Sciatic nerve (tissue), 2 donors: ENCODE measurements at places on chromosomes 5 and 9. TPM values are rescaled to one million over a fixed set of nuclear protein-coding genes. Genes with fewer than 3 reads are reported as not detected.

Gene BAAT
- not detected for total RNA-seq

Gene TARS1
- total RNA-seq = 74.4 TPM

Gene RASGRF2
- 63.8 TPM for total RNA-seq

Gene TMEM252
- total RNA-seq = not detected

DNA sequence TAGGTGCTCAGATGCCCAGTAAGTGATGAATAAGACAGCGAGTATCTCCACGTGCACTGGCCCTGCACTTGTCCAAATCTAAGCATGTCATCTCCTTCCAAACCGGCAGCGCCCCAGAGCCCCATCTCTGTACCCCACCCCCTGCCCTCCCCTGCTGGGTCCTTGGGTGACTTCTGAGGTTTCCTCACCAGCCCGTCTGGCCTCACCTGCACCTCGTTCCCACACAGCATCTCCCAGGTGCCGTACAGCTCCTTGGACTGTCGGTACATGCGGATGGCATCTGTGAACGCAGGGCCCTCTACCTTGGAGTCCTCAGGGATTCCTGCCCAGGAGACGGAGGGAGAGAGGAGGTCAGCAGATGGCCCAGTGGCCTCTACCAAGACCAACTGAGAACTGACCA is 66.3 kb downstream of the LRSAM1 start:
- no peak for DNase-seq

- DNase-seq = no peak
Measured at GRCh38 chr5:94884311-94884710, 265.8 kb downstream of the SLF1 start.

GRCh38 chr5:149497357-149497756 is 53.9 kb downstream of the CSNK1A1 start:
- DNase-seq = no peak

DNA sequence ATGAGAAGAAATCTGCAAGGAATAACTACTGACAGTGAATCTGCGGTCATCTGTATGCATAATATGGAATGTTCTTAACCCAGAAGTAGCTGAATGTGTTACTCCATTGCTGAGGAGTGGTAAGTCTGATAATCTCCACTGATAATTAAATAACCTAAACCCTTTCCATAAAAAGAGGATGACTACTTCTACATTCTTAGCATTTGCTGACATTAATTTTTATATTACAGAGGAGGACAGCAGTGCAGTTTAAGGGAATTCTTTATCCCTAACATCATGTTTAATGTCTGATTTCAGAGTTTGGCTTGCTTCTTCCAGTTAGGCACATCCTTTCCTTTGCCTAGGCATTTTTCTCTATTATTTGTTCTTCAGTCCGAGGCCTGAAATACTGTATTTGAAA is 52.2 kb downstream of the CDC42SE2 start:
- no peak for DNase-seq

DNA sequence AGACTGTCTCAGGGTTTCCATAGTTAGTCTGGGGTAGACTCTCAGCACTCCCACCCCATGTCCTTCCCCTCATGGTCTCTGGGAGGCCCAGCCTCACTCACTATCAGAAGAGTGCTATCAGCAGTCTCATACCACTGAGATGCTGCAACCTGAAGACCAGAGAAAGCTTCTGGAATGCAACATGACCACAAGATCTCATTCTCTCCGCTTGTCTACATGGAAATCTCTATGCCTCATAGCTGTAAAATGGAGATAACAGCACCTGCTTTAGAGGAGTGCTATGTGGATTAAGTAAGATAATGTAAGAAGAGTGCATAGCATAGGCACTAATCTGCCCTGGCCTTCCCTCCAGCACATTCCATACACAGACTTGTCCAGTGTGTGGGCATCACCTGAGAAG is 47.0 kb upstream of the ZNF169 start:
- no peak for DNase-seq

GRCh38 chr5:153791339-153791738 is 247.4 kb downstream of the FAM114A2 start:
- DNase-seq = no peak

- peak; percentile 75 for DNase-seq
Measured at GRCh38 chr5:6712142-6712576, 1.1 kb upstream of the TENT4A start.

- DNase-seq = no peak
Measured at GRCh38 chr9:6564868-6565267, 80.7 kb downstream of the GLDC start.
